HFFc6 (cell line): ENCODE measurements at places on chromosomes 5 and 9.

- peak; percentile 87 for DNase-seq
Measured at GRCh38 chr9:20512106-20512505, 110.2 kb downstream of the MLLT3 start.

DNA sequence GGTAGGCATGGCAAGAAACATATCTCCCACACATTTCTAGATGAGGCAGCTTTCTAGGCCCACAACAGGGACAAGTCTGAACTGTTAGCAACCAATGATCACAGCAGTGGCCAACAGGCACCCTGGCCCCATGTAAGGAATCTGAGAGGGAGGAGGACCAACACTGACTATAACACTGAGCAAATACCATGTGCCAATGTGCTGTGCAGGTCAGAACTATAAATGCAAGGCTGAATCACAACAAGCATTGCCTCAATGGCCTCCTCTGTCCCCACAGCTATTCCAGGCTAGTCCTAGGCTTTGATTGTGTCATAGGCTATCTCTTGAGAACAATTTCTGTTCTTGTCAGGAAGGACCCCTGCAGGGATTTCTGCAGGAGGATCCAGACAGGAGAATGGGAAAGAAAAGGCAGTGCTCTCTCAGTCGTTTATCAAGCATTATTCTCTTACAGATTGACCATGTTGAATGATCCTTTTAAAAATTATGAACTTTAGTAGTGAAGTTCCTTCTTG, 221.2 kb downstream of the TLE1 start:
- no peak for DNase-seq

DNA sequence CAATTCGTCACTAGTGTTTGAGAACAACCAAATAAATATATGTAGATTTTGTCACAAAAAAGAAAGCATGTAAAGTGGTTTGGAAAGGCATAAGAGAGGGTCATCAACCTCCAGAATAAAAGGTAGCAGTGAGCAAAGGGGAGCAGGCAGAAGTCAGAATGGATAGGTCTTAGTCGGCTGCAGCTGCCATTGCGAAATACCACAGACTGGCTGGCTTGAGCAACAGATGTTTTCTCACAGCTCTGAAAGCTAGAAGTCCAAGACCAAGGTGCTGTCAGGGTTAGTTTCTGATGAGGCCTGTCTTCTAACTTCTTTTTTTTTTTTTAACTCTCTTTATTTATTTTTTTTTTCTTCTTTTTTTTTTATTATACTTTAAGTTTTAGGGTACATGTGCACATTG, 208.1 kb upstream of the PIK3R1 start:
- DNase-seq: peak; percentile 51

DNA sequence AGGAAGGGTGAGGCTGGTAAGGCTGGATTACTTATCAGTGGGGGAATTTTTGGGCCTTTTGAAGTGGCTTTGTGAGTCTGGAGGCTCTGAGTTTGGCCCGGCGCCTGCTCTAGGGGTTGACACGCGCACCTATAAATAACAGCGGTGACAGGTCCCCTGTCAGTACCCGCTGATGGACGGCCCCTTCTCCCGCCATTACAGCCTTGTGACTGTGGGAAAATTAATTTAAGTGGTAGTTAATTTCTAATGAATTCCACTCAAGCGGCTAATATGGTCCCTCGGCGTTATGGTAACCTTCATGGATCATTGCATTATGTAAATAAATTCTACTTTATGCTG, 16.5 kb downstream of the MRPL36 start:
- no peak for DNase-seq

DNA sequence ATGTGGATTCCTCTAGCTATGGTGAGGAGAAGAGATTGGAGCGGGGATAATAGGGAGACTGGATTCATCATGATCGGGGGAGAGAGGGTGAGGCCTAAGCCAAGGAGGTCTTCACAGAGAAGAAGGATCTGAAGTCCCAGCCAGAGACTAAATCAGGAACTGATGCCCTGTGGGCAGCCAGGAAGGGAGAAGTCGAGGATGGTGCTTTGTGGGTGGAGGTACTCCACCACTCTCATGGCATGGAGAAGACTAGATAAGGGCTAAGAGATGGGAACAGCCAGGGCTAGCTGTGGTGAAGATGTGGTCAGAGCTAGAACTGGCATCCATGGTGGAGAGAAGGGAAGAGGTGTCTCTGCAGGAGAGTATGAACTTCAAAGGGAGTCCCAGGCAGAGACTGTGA, 3.0 kb upstream of the RGS14 start:
- DNase-seq: no peak

DNA sequence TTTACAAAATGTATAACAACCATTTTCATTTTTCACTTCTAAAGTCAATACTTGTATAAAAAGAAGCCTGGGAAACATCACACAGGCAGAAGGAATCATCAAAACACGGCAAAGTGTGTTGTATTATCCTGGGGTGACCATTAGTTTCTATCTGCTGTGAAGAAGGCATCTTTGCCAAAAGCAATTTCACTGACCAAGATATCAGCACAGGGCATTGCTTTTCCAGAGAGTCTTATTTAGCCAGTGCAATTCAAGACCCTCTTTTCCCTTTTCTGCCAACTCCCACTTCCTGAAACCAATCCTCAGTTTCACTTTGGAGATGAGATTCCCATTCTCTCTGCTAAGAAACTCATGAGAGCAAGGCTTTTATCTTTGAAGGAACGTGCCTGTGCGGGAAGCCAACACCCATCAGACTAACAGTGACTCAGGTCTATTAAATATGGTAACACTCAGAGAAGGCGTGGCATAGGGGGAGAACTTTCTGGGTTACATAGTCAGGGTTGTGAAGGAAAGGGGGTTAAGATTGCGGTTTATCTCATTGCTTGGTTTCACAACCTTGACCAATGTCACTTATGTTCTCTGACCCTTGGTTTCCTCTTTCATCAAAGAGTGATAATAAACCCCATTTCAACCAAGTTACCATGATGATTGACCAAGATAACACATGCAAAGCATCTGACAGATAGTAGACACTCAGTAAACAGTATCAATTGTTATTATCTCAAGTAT, 666.9 kb upstream of the KLF4 start:
- no peak for DNase-seq

GRCh38 chr5:75756211-75756610, 39.0 kb upstream of the POC5 start:
- DNase-seq: no peak

GRCh38 chr5:170743876-170744212, 39.7 kb upstream of the GABRP start:
- DNase-seq: no peak

GRCh38 chr5:138658676-138659075, 83.5 kb upstream of the HSPA9 start:
- no peak for DNase-seq

GRCh38 chr9:38192731-38193265, 123.8 kb upstream of the SHB start:
- DNase-seq: no peak

- no peak for DNase-seq
Measured at GRCh38 chr5:31657315-31657979, 18.5 kb downstream of the PDZD2 start.

DNA sequence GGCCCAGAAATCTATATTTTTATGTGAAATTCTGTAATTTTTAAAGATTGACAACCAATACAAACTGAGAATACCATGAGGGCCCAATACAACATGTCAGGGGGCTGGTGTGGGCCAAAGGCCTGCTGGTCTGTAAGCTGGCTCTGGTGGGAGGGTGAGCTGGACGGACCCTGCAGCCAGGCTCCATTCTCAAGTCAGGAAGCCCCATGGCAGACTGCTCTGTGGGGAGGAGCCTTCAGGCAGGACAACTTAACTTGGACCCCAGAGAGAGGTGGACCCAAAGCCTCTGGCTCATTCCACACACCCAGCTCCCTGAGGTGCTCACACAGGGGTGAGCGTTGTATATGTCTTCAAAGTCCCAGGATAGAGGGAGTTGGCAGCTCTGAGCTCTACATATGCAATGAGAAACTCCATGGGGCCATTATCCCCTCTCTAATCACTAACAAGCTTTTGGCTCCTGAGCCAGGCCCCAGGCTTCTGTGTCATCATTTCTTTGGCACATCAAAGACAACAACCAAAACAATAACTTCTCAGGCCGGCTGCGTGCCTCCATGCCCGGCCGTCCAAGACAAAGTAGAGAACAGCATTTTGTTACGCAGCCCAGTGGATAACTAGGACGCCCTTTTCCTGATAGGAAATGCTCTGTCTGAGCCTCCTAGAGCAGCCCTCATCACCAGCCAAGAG, 6.4 kb downstream of the SEPTIN8 start:
- DNase-seq: no peak

GRCh38 chr5:113117543-113118115, 141.0 kb downstream of the DCP2 start:
- no peak for DNase-seq

DNA sequence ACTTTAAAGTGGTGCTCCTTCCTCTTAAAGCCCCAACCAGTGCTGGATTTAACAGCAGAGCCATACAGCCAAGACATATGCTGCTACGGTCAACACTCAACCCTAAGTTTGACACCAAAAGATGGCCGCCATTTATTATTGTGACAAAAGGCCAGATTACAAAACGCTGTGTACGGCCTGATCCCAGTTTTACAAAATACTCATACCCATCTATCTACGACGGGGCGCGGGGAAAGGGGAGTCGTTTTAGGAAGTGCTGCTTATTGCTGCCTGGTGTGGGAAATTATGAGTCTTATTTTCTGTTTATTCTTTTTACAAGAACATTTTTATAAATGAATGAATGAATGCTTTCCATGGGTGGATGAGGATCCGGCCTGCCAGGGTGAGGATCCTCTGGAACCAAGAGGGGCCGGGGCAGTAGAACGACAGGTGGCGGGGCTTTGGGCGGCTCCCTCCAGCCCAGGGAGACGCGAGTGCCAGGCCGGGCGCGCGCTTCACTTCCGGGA, 457 bp upstream of the IDNK start:
- DNase-seq: no peak

DNA sequence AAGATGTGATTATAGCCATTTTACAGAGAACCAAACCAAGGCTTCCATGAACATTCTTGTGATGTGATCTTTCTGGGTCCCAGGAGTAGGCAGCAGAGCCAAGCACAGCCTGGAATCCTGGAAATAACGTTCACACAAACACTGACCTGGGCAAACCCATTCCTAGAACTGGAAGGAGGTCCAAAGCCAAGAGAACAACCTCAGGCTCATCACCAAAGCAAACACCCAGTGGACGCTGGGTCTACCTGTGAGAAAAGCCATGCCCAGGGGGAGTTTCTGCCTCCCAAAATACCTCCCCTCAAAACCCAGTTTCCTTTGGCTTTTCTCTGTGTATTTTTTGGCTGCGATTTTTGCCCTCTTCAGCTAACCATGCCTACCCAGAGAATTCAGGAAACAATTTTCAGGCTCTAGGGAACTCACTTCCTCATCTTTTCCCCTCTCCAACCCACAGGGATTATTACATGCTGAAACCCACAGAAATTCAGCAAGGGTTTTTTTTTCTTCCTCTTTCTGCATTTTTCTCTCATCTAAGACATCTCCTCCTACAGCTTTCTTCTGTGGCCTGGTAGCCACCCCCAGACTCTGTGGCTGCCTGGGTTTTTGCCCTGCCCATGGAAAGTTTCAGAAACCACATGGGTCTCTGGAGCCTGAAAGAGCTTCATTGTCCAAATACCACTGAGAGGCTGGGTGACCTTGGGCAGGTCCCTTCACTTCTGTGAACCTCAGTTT, 75.0 kb downstream of the TNC start:
- DNase-seq: no peak

DNA sequence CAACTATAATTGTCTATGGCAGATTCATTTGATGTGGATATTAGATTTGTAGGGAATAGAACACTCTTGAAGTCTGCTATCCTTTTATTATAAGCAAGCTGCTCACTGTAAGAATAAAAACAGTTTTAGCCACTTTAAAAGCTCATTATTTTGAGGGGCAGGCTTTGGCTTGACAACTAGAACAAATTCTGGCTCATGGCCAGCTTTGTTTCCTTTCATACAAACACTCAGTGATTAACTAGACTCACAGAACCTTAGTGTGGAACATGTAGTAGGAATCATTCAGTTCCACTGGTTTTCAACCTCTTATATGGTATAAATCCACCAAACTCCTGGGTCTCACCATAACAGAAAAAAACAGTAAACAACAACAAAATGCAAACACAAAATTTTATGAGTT, 27.4 kb upstream of the CEP120 start:
- DNase-seq: no peak

DNA sequence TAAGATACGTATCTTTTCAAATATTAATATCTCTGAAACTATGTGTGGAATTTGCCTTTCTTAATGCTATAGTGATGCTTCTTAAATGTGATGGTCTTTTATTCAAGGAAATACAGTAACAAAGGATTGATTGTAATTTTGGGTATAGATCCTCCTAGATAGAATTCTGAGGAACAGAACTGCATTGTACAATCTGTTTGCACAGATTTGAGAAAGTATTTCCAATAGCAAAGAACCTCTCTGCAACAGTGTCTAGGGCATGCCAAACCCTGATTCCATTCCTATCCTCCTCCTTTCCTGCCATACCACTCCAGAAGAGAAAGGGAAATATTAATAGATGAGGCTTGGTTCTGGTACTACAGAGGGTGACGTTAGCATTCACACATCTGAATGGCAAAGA, 10.4 kb downstream of the SMIM15 start:
- no peak for DNase-seq

DNA sequence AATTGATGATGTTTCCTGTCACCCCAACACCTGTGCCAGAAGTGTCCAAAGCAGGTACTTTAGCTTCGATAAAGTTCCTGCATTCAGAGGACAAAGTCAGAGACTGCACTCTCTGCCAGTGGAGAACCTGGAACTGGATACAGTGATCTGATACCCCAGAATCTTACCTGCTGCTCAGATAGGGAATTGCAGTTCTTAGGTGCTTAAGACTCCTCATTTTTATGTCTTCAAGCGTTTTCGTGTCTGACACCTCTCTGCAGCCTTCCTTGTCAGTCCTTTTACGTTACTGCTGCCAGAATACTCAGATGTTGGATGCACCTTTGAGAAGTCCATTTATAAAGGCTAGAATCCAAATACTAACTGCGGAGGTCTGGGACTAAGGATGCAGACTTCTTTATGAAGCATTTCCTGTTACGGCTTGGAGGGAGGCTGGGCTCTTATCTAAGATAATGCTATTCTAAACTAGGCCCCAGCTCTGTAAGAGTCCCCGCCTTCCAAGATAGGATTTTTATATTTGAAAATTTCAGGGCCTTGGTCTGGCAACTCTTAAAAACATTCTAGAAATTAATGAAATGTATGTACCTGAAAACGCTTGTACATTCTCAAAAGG, 1.9 kb downstream of the ISOC1 start:
- DNase-seq: no peak

GRCh38 chr5:96344678-96345577, 88.1 kb downstream of the PCSK1 start:
- DNase-seq: peak; percentile 74

DNA sequence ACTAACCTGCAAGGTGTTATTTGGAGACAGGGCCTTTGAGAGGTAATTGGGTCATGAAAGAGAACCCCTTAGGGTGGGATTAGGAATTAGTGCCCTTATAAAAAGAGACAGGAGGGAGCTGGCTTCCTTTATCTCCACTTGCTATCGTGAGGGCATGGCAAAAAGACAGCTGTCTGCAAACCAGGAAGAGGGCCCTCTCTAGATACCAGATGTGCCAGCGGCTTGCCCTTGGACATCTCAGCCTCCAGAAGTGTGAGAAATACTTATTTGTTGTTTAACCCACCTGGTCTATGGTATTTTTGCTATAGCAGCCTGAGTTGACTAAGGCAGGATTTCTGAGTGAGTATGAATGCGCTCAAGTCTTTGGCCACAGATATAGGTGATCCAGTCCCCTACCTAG, 978 bp upstream of the RGS14 start:
- no peak for DNase-seq

- DNase-seq: no peak
Measured at GRCh38 chr5:90902651-90903386, 344.2 kb downstream of the ADGRV1 start.

GRCh38 chr5:1004461-1005248, 3.9 kb upstream of the NKD2 start:
- DNase-seq: no peak
